Fibroblast of the conjunctiva (primary cell): ENCODE measurements at places on chromosomes 11 and 22.

DNA sequence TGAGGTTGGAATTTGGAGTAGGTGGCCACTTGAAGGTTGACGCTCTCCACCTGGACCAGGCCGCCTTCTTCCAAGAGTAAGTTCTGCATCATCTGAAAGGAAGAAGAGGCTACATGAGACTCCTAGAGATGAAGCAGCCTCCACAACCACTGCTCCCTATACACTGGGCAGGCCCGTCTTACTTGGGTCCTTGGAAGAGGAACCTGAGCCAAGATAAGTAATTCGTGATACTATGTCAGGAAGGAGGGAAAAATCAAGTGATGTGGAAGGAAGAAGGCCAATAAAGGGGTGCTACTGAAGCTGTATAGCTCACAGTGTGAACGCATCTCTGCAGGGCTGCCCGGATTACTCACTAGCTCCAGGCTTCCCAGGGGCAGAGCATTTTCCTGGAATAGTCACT lies 11.1 kb downstream of the UFD1 start:
- DNase-seq, result no peak

DNA sequence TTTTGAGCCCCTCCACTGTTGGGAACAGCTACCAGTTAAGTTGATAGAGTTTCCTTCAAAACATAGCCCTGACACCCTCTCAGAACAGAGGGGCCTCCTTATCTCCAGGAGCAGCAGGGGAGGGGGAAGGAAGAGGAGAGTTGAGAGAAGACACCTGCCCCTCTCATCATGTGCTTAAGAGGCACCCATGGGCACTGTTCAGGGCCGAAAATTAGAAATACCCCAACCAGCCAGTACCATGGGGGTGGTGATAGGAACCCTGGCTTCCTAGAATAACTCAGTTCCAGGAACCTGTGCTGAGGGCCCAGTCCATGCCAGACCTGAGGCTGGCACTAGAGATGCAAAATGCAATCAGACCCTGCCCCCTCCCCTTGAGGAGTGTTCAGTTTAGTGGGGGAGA lies 9.3 kb upstream of the GDPD5 start:
- no peak for DNase-seq

DNA sequence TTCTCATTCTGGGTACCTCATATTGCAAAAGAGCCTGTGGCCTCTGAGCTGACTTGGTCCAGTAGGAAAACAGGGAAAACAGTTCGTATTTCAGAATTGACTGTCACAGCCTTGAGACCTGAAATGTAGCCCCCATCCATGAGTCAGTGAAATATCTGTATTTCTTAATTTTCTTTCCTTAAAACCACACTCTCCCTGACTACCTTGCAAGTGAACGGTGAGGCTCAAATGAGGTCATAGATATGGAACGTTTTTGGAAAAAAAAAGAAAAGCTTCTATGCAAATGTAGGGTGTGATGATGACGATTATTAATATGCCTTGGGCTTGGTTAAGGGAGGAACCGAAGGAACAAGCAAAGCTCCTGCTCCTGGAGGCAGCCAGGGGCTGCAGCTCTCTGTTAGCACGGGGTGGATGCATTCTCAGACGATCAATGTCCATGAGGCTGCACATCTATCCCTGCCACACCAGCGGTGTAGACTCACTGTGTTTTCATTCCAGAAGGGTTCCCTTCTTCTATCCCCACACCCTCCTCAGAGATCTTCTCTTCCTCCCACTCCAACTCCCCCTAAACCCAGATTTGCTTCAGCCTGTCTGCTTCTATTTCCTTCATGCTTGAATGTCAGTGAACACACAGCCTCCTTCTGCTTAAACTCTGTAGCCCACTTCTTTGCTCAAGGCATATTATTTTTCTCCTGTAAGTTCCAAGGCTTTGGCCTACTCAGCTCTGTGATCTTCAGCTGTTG lies 29.2 kb upstream of the SCN3B start:
- no peak for DNase-seq

DNA sequence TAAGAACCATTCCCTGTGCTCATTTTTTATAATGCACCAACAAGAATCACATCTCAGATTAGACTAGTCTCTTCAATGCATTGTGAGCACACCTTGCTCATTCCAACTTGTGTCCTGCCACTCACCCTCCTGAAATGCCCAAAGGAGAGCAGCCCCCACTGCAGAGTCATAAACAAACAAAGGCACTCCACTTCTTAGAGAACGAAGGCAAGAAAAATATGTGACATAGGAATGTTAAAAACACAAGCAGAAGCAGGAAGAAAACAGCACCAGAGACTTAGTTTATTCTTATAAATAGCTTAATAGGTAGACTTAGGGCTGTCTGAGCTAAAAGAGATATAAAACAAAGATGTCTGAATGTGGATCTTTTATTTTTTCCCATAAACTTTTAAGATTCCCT lies 57.2 kb downstream of the GUCY1A2 start:
- DNase-seq, result no peak

- DNase-seq, result no peak
Measured at GRCh38 chr11:47711816-47712215, 3.4 kb downstream of the AGBL2 start.

- DNase-seq, result no peak
Measured at GRCh38 chr11:63672936-63673539, 1.9 kb upstream of the ATL3 start.

- DNase-seq, result no peak
Measured at GRCh38 chr11:72123117-72123653, 10.7 kb upstream of the ANAPC15 start.

GRCh38 chr11:99368583-99368982 lies 347.8 kb downstream of the CNTN5 start:
- peak; percentile 31 for DNase-seq

- DNase-seq, result no peak
Measured at GRCh38 chr11:63505857-63506528, at the start of gene LGALS12. LGALS12 (plus strand) TSS chr11:63506084; CDS start chr11:63506459, 375 bp downstream.

DNA sequence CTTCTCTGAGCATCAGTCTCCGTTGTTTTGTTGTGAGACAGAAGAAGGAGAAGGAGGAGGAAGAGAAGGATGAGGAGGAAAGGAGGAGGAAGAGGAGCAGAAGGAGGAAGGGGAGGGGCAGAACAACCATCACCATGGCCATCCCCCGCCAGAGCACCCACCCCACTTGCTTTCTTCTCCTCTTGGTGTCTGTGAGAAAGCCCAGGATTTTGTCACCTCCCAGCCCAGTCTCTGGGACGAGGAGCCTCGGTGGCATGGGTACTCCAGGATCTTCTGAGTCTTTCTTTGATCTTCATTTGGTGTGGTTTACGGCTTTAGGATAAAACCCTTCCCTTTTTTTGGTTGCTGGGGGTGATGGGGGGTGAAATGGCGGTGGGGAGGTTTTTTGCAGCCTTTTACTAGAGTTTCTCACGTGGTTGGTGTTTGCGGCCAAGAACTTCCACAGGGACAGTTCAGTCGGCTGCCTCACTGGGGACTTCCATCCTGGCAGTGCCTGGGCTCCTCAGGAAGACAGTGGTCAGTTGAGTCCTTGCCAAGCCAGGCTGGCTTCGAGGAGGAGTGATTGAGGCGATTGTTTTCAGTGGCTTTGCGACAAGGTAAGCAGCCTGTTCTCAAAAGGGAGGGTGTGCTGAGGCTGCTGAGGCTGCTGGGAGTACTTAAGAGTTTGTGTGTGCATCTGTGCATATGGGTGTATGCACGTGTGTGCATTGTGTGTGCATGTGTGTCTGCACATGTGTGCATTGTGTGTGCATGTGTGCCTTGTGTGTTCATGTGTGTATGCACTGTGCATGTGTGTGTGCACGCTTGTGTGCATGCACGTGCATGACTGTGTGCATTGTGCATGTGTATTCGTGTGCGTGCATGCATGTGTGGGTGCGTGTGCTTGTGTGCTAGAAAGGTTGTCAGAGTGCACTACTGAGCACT lies 567.5 kb downstream of the TBC1D22A start:
- no peak for DNase-seq

GRCh38 chr22:50085211-50085972 lies at the start of gene MLC1:
MLC1 (minus strand) TSS chr22:50085426; CDS start chr22:50084902, 524 bp downstream.
- DNase-seq, result no peak

GRCh38 chr11:94933223-94934130 lies 39.9 kb downstream of the CWC15 start:
- DNase-seq, result peak; percentile 96

GRCh38 chr11:76644591-76644990 lies 26.0 kb downstream of the LRRC32 start:
- no peak for DNase-seq

DNA sequence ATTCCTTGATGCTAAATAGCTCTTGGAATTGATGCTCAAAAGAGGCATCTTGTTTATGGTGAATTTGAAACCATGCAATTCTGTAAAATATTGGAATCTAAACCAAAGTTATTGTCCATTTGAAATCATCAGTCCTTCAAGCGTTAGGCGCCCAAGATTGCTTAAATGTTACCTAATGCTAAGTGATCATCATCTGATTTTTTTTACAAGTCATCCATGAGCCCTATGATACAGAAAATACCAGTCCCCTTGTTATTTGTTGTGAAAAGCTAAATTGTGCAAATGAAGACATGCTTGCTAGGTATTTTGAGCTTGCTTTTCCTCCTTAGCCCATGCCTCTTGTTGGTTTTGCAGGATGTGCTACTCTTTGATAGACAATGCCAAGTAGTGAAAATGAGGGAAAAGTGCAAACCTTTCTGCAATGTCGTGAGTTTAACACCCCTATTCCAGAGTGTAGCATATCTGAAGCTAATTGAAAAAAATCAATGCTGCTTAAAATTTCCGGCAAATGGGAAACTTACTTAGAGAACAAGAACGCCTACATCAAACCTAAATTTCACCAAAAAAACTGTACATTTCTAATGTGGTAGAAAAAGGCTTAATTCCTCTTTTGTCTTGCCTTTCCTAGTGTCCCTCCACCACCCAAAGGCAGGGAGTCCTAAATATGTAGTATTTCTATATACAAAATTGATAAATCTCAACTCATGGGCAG lies 1.9 kb downstream of the GRK3 start:
- no peak for DNase-seq

- DNase-seq, result no peak
Measured at GRCh38 chr22:45626198-45626651, 45.4 kb upstream of the ATXN10 start.

DNA sequence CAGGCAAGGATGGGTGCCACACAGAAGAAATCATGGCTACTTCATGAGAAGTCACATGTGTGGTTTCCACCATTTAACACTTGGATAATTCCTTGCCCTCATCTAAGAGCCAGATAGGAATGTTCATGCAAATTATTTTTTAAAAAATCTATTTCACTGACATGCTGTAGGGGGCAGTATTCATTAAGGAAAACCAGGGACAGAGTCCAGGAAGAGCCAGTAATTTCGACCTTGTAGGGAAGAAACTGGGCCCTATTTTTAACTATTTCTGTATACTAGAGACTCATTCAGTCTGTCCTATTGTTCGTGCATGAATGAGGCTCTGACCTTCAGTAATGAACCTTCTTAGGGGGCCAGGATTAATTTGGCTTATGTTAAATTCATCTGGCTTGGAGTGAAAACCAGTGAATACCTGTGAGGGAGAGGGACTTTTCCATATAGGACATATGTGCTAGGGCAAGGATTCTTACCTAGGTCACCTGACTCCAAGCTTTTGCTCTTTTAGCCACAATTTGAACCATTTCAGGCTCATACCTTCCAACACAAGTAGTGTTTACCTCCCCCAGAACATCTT lies 192.7 kb downstream of the NAV2 start:
- peak; percentile 53 for DNase-seq

GRCh38 chr11:76589477-76589876 lies 81.1 kb downstream of the LRRC32 start:
- DNase-seq, result no peak

DNA sequence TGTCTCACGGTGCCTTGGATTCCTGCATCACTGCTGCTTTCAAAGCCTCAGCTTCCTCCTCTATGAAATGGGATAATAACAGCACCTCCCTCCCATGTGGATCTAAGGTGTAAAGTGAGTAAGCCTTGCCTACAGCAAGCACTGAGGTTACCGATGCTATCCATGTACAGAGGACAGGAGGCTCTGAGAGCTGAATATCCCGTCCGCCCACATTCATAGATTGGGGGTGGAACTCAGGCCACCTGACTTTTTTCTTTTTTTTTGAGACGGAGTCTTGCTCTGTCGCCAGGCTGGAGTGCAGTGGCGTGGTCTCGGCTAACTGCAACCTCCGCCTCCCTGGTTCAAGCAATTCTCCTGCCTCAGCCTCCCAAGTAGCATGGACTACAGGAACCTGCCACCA lies 12.5 kb downstream of the PDGFB start:
- no peak for DNase-seq

DNA sequence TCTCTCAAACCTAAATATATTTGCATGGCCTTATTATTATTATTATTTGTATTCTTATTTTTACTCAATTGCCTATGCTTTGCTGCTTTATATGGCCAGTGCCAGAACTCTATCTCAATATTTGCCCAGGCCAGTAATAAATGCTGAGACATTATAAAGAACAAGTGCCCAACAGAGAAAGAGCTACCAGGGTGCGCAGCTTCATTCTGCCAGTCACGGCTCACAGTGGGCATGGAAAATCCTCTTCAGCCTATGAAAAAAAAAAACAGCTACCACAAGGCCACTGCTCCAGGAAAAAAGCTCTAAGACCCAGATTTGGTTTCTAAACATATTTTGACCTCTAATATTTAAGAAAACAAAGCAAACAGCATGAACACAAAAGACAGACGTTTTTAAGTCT lies 1223.6 kb downstream of the LRRC4C start:
- DNase-seq, result no peak

DNA sequence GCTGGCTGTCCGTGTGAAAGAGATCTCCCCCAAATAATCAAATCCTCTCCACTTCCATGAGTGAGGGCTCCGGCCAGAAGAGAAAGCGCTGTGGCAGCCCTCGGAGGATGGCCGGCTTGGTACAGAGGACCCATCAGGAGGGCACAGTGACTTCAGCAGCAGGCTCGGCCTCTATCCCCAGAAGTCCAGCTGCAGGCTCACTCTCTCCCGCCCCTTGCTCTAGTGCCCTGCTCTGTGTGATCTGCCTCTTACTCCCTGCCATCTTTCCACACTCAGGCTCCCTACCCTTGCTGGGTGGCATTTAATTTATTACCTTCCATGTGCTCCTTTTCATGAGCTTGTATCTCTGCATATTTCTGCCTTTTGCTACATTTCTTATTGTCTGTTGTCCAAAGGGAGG lies 129.7 kb downstream of the SPATA19 start:
- no peak for DNase-seq

- no peak for DNase-seq
Measured at GRCh38 chr11:6928916-6929315, 2.7 kb downstream of the ZNF215 start.

- no peak for DNase-seq
Measured at GRCh38 chr11:35178873-35179272, 39.9 kb downstream of the CD44 start.

- no peak for DNase-seq
Measured at GRCh38 chr11:122690801-122691548, 35.5 kb downstream of the UBASH3B start.

GRCh38 chr11:9571763-9572115 lies 1.7 kb upstream of the WEE1 start:
- no peak for DNase-seq

- no peak for DNase-seq
Measured at GRCh38 chr11:69342588-69343330, 48.8 kb downstream of the MYEOV start.

DNA sequence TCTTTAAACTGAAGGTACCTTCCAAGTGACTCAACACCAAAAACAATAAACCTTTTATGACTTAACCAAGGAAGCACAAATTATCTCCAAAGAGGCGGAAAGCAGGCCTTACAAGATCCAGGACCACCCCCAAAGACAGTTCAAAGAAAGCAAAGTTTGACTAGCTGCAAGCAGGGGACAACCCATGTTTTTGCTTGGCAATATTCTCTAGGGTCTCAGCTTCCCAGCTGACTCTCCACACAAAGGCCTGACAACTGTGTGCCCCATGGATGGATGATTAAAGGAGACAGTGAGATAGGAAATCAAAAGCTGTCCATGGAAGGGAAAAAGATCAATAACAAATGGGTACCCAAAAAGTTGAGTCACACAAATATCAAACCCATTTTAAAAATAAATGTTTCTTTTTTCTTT lies 232.2 kb downstream of the DDX10 start:
- no peak for DNase-seq
